ENCODE measurements at places on chromosomes 7 and 10. TPM values are rescaled to one million over a fixed set of nuclear protein-coding genes. Genes with fewer than 3 reads are reported as not detected.

TMEM168 gene
- total RNA-seq: 18.4 TPM

- no peak for DNase-seq
Measured at GRCh38 chr10:111356571-111356970, 279.7 kb downstream of the ADRA2A start.

GRCh38 chr7:75771224-75771623, 787 bp downstream of the CCL26 start:
- DNase-seq: peak; percentile 51

GRCh38 chr10:77605466-77605865, 32.1 kb downstream of the KCNMA1 start:
- DNase-seq: no peak
